ENCODE measurements at places on chromosomes 3 and 15.

GRCh38 chr15:70101459-70102113, 3.9 kb upstream of the TLE3 start:
- peak; percentile 93 for DNase-seq

DNA sequence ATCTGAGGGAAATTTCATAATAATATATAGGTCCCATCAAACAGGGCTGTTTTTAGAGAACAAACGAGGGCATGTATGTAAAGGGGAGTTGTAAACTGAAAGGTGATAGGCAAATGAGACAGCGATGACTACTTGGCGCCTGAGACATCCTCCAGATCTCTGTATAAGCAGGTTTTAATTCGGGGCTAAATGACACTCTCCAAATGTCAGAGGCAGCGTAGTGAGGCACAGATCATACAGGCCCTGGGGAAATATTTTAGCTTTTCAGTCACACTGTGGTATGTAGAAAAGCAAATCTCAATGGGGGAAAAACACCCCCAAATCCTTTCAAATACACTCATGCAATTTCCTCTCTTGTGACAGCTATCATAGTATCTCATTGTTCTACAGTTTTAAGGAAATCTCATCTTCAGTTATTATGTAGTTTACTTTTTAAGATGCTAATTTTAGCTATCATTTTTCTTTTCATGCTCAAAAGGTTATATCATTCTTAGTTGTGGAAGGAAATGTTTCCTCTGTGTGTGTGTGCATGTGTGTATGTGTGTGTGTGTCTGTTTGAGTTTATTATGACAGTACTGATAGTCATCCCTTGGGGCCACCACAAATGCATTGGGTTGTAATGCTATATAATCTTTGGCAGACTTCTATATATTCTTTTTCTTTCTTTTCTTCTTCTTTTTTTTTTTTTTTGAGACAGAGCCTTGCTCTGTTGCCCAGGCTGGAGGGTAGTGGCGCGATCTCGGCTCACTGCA, 1.1 kb downstream of the TPRG1 start:
- no peak for DNase-seq

GRCh38 chr3:146187334-146187950, 26.5 kb upstream of the PLOD2 start:
- DNase-seq: peak; percentile 11

DNA sequence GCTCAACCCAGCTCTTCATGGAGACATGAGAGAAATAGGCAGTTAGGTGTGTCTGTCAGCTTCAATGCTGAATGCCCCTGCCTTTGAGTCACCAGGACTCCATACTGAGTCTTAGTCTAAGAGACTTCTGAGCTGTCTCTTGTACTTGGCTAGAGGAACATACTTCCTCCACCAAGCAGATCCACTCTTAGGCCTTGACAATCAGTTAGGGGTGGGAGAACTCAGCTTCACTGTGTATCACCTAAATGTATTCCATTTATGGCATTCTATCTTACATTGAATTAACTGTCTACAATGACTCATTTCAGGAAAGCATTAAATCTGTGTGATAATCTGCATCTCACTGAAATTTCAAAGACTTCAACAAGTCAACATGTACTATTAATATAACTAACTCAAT, 66.0 kb downstream of the STAC start:
- no peak for DNase-seq

DNA sequence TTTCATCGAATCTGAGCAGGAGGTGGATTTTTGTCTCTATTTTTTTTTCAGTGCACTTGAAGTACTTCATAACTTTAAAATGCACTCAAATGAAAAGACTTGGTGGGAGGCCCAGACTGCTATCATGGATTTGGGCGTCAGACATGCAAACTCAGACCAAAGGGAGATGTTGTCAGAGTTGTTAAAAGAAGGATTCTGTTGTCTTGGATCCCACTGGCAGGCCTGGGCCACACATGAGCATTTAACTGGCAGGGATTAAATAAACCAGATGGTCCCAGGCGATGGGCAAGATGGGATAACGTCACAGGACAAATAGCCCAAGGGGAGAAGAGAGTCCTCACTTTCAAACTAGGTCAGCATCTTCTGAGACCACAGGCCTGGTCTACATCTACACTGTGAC, 15.4 kb downstream of the RTP1 start:
- no peak for DNase-seq

GRCh38 chr3:185250247-185250646, 3.6 kb downstream of the EHHADH start:
- DNase-seq: no peak

DNA sequence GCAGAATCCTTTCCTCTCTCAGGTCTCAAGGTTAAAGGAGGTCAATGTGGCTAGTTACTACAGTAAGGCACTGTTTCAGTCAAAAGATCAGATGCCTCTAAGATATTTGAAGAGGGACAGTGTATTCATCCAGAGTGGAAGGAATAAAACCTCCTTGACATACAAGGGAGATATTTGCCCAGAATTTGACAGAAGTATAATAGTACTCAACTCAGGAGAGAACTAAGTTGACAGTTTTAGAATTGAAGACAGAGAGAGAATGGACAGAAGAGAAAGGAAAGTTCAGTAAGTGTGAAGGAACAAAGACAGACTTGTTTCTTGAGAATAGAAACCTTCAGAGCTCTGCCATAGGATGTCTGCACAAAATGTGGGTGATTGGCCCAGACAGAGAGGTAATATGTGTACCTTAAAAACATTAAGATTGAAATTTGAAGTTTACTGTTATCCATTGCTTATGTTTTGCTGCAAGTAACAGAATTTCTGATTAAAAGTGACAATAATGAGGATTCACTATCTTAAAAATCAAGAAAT, 507.1 kb downstream of the IGSF11 start:
- DNase-seq: no peak

All from neuronal stem cell (in vitro differentiated cells).